Sigmoid colon (tissue), 7 donors: ENCODE measurements at places on chromosomes 1 and 21. TPM values are rescaled to one million over a fixed set of nuclear protein-coding genes. Genes with fewer than 3 reads are reported as not detected.
A peak's percentile ranks its signal among the peaks of the same experiment; 100 is the strongest.

DNA sequence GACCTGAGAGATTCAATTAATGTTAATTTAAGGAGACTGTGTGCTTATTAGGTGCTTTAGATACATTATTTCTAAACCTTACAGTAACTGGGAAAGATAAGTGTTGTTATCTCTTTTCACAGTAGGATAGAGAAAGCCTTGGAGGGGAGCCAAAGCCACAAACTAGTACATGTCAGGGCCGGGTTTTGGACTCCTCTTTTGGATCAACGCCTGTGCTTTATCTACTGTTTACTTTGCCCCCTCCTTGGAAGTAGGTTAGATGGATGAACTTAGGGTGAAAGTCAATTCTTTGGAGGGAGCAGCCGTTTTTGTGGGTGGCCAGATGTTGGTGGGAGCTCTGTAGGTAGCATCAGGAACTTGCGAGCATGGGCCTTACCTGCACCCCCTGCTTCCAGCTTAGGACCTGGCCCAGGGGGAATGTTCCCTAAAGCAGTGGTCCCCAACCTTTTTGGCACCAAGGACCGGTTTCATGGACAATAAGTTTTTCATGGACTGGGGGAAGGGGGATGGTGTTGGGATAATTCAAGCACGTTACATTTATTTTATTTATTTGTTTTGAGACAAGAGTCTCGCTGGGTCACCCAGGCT is 1.7 kb downstream of the HHAT start:
- DNase-seq: no peak

GRCh38 chr1:230790026-230790425 is 42.8 kb downstream of the CAPN9 start:
- no peak for DNase-seq

DNA sequence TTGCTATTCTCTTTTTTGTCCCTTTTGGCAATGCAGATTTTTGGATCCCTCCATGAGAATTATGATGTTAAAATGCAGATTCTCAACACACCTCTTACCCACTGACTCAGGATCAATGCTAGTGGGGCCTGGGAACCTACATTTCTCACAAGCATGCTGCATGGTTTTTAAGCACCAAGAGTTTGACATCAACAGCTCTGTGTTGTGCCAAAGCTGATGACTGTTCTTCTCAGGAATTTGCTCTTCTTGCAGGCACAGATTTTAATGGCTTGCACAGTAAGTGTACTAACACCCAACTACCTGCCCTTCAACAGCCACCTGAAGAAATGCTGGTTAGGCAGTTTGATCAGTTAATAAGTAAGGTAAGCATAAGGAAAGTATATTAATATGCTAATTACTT is 468.7 kb downstream of the PTBP2 start:
- no peak for DNase-seq

- peak; percentile 86 for DNase-seq
These were observed 1.1 kb downstream of the CKS1B start for GRCh38 chr1:154975409-154976059.

GRCh38 chr1:63534406-63534805 is 11.1 kb downstream of the EFCAB7 start:
- no peak for DNase-seq

GRCh38 chr1:90007979-90008404 is 13.1 kb downstream of the ZNF326 start:
- no peak for DNase-seq

- DNase-seq: no peak
These were observed 105.4 kb upstream of the LBR start for GRCh38 chr1:225533238-225533637.

DNA sequence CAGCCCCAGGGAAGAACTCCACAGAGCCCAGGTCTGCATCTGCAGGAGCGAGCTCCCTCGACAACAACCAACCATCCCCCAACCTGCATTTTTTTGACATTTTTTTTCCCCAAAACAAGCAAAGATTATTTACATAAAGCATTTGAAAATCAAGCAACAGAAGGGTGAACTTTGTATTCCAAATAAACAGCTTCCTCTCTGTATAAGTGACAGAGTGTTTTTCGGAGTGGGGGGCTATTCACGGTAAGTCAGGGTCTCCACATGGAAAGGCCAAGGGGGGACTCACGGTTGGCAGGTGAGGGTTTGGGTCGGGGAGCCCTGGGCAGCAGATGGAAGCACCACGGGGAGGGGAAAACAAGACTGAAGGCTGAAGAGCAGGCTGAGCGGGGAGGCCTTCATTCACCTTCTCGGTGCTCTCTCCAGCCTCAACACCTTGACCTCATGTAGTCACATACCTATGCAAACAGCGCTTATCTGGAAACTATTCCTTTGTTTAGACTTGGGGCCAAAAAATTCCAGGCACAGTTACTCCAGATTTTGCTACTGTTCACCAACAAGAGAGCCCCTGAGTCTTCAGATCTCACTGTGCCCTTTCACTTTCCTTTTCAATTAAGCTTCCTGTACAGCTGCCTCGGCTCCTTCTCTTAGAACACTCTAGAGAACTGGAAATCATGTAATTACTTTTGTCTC is 27.6 kb downstream of the C2CD2 start:
- DNase-seq: peak; percentile 57

- no peak for DNase-seq
These were observed 72.4 kb downstream of the ZNF281 start for GRCh38 chr1:200337410-200337809.

DNA sequence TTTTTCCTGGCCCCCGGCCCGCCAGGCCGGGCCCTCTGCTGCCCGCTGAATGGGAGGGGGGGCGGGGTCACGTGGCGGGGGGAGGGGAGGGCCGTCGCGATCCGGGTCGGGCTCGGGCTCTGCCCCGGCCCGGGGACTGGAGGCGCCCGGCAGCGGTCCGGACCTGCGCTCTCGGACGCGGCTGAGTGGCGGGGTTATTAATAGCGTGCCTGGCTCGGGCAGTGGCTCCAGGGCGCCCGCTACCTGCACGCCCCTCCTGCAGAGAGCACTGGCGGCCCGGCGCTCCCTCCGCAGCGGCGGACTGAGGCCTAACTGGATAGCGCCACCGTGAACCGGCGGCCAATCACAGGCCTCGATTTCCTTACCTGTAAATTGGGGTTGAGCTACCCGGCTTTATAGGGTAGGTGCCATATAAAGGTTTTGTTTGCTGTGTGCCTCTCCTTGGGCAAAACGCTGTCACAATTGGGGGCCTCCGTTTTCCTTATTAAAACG is 28.1 kb downstream of the AHDC1 start:
- peak; percentile 93 for DNase-seq

- DNase-seq: no peak
These were observed 392.0 kb downstream of the PLPP3 start for GRCh38 chr1:56187405-56187804.

GRCh38 chr1:232209357-232209756 is 420.6 kb downstream of the SIPA1L2 start:
- DNase-seq: no peak

DNA sequence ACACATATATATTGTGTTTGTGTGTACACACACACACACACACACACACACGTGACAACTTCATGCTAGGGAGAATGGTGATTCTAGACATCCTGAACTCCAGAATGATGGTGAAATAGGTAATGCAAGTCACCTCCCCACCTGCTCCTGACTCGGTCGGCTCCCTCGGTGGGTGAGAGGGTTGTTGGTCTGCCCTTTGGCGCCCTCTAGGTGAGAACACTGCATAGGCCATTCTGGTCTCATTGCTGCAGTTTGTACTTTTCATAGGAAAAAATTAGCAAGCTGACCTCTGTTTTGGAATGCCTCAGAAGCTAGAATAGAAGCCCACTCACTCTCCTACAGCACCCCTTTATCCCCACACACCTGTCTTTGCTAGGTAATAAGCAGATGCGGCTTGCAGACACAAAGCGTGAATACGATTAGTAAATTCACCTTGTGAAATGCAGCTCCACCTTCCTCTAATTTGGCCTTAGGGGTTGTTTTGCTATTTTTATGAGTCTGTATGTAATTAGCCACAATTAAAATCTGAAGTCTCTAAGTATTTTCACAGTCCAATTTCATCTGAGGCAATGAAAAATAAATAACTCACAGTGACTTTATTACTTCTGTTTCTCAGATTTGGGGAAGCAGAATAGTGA is 130.0 kb upstream of the KCNJ15 start:
- DNase-seq: no peak

GRCh38 chr21:42460391-42461184 is 35.4 kb downstream of the RSPH1 start:
- DNase-seq: no peak

GRCh38 chr1:226973898-226974543 is 33.9 kb downstream of the COQ8A start:
- peak; percentile 91 for DNase-seq

DNA sequence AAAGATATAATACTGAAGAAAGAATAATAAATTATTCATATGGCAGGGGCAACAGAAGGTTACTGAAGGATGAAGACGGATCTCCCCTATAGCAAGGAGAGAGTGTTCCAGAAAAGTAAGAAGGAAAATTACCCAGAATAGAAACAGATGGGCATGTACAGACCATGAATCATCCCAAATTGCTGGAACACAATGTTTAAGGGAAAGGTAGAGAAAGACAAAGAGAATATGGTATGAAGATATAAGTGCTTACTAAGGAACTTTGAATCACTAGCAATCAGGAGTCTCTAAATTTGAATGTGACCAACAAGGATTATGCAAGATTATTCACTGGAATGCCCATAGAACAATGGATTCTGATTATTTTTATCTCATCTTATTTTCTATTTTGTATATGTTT is 375.4 kb downstream of the COL11A1 start:
- no peak for DNase-seq

- no peak for DNase-seq
These were observed 10.1 kb downstream of the ENTREP3 start for GRCh38 chr1:155245163-155245524.

- DNase-seq: no peak
These were observed 216.3 kb downstream of the COL11A1 start for GRCh38 chr1:102891868-102892625.

- DNase-seq: no peak
These were observed 5.1 kb downstream of the TNFRSF8 start for GRCh38 chr1:12067900-12068821.

DNA sequence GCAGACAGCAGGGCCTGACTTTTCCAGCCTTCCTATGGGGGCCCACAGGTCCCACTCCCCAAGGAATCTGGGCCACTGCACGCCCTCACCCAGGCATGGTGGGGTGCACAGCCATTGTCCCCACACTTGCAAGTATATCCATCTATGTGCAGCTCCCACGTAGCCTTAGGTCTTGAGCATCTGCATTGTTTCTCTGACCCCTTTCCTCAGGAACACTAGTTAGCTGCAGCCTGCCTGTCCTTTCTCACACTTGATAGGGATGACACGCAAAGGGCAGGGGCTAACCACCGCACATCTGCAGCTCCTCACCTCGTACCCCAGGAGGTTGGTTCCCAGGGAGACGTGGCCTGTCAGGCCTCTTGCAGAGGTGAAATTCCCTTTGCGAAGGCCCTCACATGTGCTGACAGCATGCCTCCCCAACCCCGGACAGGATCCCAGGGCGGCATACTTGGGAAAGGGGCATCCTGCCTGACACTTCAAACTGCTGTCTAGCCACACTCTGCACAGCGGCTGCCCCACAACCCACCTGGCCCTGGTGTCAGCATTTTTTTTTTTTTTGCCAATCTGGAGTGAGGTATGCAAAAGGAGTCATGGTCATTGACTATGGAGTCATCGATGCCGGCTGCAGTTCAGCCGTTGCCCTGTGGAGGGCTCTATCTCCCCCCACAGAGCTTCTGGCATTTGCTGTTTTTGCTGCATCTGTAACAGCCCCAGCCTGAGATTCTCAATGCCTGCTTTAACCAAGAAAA is 5.0 kb downstream of the JMJD4 start:
- no peak for DNase-seq

GRCh38 chr1:69569175-69569541 is 1.4 kb downstream of the LRRC7 start:
- DNase-seq: no peak

- no peak for DNase-seq
These were observed 71.2 kb downstream of the LHX4 start for GRCh38 chr1:180301135-180301742.

DNA sequence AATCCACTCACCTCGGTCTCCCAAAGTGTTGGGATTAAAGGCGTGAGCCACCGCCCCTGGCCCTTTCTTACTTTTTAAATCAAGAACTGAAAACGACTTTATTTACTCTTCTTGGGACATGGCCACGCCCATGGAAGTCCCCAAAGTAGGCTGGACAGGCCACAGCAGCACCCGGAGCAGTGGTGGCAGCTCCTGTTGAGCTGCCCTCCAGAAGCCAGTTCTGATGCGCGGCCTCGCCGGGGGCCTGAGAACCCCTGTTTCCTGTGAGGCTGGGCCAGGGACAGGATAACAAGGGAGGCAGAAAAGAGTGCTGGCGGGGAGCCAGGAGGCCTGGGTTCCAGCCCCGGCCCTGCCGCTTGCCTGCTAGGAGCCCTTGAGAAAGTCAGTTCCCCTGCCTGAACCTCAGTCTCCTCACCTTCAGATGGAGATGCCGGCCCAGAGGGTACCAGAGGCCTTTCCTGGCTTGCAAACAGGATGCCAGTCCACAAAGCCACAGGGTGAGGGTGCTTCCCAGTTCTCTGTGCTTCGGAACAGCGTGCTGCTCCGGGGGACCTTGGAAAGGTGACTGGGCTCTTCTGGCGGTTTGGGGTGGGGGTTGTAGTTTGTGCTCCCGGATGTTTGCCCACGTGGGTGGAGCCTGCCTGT is 59.4 kb downstream of the RUNX3 start:
- DNase-seq: no peak

GRCh38 chr1:245469006-245469405 is 314.2 kb downstream of the KIF26B start:
- DNase-seq: no peak

GRCh38 chr1:36728846-36729245 is 246.1 kb upstream of the CSF3R start:
- no peak for DNase-seq

GRCh38 chr21:32749662-32750061 is 21.8 kb upstream of the SYNJ1 start:
- DNase-seq: no peak

PTGFR gene
- total RNA-seq: 3.0 TPM

TFF2 gene
- total RNA-seq: not detected

GBP3 gene
- 19.6 TPM for total RNA-seq

CFHR2 gene
- not detected for total RNA-seq

TCHHL1 gene
- total RNA-seq: not detected

DMBX1 gene
- not detected for total RNA-seq

RGS1 gene
- 52.9 TPM for total RNA-seq

SEMA6C gene
- 10.5 TPM for total RNA-seq

C1orf141 gene
- not detected for total RNA-seq

CLCA4 gene
- total RNA-seq: not detected

GCSAML gene
- not detected for total RNA-seq

GPR37L1 gene
- 0.28 TPM for total RNA-seq

GUCA2B gene
- not detected for total RNA-seq

BSND gene
- not detected for total RNA-seq

S100A3 gene
- 1.1 TPM for total RNA-seq

KRTAP21-2 gene
- not detected for total RNA-seq

OR2L2 gene
- total RNA-seq: 0.81 TPM
